ENCODE measurements at places on chromosomes 7 and 10.

GRCh38 chr10:61179771-61180170 lies 235.8 kb upstream of the RHOBTB1 start:
- DNase-seq, result no peak

GRCh38 chr7:39197831-39198230 lies 220.1 kb downstream of the POU6F2 start:
- no peak for DNase-seq

GRCh38 chr7:100122067-100122466 lies 2.6 kb downstream of the CNPY4 start:
- no peak for DNase-seq

DNA sequence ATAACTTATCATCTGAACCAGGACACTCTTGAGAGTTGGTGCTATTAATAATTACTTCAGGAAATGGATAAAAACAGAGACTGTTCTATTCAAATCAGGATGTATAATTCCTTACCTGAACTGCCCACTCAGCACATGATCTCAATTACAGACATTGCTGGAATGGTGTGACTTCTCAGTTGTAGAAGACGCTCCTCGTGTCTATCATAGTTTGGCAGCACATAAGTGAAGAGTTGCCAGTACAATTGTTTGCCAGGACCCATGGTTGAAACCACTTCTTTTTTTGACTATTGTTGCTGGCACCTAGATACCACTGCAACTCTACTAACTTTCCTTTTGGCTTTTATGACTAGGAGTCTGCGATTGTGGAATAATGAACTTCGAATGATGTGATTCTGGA lies 105.4 kb downstream of the ZNF365 start:
- DNase-seq, result no peak

DNA sequence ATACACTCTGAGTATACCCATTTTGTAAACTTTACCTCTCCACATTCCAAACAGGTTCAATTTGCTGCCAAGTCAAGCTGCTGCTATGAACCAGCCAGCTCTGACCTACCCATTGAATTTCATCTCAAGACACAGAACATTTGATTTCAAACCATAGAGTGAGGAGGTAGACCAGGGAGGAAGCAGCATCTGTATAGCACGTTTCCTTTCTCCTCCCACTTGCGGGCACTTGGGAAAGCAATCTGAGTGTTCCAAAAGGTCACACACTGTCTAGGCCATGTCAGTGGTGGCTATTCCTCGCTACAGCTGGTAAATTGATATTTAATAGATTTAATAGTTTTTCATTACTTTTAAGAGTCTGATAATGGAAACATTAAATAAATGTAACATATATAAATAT lies 147.8 kb upstream of the EEPD1 start:
- peak; percentile 15 for DNase-seq

DNA sequence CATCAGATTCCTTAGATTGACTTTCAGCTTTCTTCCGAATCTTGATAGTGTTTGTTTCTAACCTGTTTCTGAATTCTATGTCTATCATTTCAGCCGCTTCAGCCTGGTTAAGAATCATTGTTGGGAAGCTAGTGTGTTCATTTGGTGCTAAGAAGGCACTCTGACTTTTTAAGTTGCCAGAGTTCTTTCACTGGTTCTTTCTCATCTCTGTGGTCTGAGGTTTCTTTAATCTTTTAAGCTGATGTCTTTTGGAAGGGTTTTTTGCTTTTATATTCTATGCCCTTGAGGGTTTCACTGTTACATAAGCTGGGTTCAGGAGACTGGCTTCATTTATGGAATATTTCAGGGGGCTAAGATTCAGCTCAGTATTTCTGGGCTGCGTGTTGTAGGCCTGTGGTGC lies 104.5 kb upstream of the PRSS58 start:
- no peak for DNase-seq

- DNase-seq, result no peak
Measured at GRCh38 chr7:100481466-100481865, 2.3 kb upstream of the NYAP1 start.

- DNase-seq, result no peak
Measured at GRCh38 chr10:7300384-7300971, 110.4 kb downstream of the SFMBT2 start.

DNA sequence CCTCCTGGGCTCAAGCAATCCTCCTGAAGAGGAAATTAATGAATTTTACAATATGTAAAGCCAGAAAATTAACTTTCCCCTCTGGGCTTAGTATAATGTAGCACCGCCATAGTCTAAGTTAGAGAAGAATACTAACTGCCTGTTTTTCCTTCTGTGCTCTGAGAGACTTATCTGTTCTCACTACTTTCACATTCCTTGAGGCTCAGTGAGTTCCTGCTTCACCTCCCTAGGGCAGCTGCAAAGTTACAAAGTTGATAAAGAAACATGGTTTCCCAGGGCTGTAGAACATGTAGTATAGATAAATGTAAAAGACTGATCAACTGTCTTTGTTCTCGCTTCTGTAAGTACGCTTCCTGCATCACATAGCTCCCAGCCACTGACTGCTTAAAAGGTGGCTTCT lies 16.0 kb upstream of the OLAH start:
- no peak for DNase-seq

GRCh38 chr10:21993360-21994001 lies 10.0 kb downstream of the DNAJC1 start:
- peak; percentile 80 for DNase-seq

GRCh38 chr7:56007891-56008290 lies 43.4 kb downstream of the PSPH start:
- DNase-seq, result no peak

DNA sequence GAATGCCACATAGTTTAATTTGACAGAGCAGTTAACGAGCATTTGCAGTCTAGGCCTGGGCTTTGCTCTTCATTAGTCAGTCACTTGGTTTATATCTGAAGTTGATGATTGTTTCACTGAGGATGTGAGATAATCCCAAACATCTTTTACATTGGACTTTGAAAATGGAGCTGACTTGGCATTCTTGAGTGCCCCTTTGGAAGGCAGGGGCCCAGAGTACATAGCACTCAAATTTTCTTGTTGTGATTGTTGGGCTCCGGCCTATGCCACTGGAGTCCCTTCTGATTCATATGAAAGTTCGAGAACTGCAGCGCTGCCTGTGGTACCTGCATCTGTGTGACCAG lies 21.9 kb downstream of the DNAJB6 start:
- DNase-seq, result no peak

- peak; percentile 50 for DNase-seq
Measured at GRCh38 chr10:127755753-127756152, 18.8 kb downstream of the FOXI2 start.

DNA sequence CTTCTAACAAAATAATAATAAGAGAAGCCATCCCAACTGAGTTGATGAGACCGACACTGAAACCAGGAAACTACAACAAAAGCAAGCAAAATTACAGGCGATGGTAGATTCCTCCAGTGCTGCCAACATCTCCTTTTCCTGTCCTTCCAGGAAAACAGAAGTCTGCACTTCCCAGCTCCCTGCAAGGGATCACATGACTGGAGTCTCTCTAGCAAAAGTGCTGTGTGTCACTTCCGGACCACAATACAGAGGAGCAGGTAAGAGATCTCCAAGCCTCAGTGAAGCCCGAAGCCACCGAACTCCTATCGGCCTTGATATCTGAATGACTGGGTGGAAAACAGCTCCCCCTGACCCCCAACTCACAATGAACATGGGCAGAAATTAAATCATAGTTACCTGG lies 63.2 kb downstream of the SMURF1 start:
- DNase-seq, result no peak

GRCh38 chr10:88322324-88323063 lies 260.6 kb downstream of the RNLS start:
- no peak for DNase-seq

- peak; percentile 1 for DNase-seq
Measured at GRCh38 chr10:77328272-77328816, 309.3 kb downstream of the KCNMA1 start.

GRCh38 chr10:126438407-126438783 lies 50.1 kb upstream of the ADAM12 start:
- DNase-seq, result no peak

GRCh38 chr7:11716185-11716584 lies 115.8 kb downstream of the THSD7A start:
- DNase-seq, result no peak

DNA sequence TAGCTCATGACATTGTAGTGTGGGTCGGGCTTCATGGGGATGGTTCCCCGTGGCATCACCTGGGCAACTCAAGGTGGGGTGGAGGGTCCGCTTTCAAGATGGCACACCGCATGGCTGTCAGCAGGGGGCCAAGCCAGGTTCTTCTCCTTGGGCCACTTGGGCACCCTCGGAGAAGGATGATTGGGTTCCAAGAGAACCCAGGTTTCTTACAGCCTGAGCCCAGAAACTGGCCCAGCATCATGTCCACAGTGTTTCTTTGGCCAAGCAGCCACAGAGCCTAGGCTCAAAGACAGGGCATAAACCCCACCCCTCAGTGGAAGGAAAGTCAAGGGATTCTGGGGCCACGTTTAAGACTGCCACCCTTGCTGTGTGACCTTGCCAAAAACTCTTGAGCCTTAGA lies 110.6 kb downstream of the PTPN20 start:
- DNase-seq, result no peak

- DNase-seq, result no peak
Measured at GRCh38 chr7:139639563-139639962, 116.1 kb downstream of the CLEC2L start.

- DNase-seq, result no peak
Measured at GRCh38 chr10:96289218-96289910, 14.9 kb upstream of the DNTT start.

DNA sequence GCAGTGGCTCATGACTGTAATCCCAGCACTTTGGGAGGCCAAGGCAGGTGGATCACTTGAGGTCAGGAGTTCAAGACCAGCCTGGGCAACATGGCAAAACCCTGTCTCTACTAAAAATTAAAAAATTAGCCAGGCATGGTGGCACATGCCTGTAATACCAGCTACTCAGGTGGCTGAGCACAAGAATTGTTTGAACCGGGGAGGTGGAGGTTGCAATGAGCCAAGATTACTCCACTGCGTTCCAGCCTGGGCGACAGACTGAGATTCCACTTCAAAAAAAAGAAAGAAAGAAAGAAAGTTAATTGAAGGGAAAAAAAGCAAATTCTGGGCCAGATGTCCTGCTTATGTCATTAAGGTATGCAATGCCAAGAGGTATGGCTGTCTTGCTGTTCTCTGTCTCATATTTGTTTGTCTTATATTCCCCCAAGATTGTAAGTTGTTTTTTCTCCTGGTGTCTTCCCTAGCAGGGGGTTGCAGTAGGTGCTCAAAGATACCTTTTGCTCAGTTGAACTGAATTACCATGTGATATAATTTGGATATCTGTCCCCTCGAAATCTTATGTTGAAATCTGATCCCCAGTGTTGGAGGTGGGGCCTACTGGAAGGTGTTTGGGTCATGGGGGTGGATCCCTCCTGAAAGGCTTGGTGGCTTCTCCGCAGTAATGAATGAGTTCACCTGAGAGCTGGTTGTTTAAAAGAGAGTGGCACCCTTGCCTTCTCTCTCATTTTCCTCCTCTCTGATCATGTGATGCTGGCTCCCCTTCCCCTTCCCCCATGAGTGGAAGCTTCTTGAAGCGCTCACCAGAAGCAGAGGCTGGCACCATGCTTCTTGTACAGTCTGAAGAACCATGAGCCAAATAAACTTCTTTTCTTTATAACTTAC lies 60.9 kb downstream of the MYOF start:
- DNase-seq, result no peak

- no peak for DNase-seq
Measured at GRCh38 chr7:7851991-7852390, 116.6 kb upstream of the GLCCI1 start.

- no peak for DNase-seq
Measured at GRCh38 chr7:47147213-47147631, 434.7 kb downstream of the TNS3 start.

GRCh38 chr7:130648580-130648979 lies 20.0 kb downstream of the COPG2 start:
- DNase-seq, result no peak

DNA sequence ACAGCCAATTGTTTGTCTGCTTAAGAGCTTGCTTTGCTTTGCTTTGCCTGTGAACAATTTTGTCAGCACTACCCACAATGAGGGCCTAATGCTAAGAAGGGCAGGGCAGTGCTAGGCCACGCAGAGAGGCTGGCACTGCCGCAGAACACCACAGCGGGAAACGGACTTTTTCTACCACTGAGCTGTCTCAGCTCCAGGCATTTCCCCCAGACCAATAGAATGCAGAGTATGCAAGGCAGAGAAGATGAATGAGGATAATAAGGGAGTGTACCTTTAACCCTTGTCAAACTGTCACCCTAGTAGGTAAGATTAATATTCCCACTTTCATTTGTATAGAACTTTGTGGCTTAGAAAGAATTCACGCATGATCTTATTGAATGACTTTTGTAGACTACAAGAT lies 104.5 kb downstream of the SH3PXD2A start:
- DNase-seq, result no peak

DNA sequence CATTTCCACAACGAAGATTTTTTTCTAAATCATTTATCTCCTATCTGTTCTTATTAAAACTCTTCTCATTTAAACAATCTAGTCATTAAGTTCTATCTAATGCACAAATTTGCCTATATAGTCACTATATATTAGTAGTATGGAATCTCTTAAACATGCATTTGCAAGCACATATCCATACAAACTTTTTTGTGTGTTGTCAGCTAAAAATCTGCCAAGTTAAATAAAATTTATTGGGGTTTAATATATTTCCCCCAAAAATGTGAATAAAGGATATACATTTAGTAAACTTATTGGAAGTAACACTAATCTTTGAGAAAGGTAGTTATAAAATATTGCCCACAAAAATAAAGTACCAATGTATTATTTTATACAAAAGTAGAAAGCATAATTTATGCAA lies 55.3 kb downstream of the ORC5 start:
- DNase-seq, result no peak

DNA sequence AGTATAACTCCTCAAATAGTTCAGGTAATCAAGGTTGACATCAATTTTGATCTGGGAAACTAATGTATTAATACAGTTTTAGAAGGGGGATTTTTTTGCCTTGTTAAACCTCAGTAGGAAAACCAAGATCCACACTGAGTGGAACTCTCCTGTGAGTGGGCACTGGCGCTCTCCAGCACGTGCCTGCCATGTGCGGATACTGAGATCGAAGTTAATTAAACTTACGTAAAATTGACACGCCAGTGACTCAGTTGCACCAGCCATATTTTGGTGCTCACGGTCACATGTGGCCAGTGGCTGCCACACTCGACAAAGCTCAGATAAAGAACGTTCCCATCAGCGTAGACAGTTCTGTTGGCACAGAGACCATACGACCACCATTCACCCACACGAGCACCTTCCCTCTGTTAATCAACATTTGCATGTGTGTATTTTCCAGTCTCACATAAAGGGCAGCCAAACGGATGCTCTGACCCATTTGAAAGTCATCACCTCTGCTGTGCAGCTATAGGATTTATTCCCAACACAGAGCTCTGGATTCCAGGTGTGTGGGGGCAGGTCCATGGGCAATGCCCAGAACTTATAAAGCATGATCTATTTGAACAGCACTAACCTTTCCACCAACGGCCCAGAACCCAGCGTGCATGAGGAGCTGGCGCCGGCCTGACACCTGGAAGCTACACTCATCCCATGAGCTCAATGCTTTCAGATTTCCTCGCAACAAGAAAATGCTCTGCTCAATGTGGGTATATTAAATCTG lies 77.7 kb downstream of the VIPR2 start:
- no peak for DNase-seq

- DNase-seq, result no peak
Measured at GRCh38 chr7:157739650-157740049, 402.8 kb downstream of the DNAJB6 start.

Data from KBM-7 (cell line).